ENCODE measurements at places on chromosomes 2 and 18.

DNA sequence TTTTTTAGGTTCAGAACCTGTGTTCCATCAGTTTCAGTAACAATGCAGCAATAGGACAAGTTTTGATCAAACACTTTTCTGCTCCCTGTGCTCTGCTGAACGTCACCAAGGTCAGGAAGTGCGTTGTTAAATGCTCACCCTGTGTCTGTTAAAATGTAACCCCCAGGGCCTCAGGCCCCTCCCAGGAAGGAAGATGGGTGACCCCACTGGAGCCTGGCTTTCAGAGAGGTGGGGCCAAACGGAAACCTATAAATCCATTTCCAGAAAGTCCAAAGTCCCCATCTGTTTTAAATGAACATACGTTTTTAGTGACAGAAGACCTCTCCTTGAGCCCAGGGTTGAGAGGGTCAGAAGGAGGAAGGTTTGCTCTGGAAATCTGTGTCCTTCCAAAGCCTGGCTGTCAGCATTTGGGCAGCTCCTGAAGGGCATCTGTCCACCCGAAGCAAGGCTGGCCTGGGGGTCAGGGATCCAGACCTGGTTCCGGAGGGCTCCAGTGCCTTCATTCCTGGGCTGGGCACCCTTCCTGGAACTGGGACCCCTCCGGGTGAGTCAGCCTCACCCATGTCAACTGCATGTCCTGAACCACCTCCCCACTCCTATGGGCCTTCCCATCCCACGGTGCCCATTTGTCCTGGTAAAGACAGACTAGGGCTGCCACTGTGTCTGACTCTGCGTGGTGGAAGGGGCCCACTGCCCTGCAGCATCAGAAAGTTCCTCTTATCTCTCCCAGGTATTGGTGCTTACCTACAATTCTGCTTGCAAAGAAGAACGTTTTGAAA is 117.4 kb upstream of the COPS8 start:
- DNase-seq: no peak

DNA sequence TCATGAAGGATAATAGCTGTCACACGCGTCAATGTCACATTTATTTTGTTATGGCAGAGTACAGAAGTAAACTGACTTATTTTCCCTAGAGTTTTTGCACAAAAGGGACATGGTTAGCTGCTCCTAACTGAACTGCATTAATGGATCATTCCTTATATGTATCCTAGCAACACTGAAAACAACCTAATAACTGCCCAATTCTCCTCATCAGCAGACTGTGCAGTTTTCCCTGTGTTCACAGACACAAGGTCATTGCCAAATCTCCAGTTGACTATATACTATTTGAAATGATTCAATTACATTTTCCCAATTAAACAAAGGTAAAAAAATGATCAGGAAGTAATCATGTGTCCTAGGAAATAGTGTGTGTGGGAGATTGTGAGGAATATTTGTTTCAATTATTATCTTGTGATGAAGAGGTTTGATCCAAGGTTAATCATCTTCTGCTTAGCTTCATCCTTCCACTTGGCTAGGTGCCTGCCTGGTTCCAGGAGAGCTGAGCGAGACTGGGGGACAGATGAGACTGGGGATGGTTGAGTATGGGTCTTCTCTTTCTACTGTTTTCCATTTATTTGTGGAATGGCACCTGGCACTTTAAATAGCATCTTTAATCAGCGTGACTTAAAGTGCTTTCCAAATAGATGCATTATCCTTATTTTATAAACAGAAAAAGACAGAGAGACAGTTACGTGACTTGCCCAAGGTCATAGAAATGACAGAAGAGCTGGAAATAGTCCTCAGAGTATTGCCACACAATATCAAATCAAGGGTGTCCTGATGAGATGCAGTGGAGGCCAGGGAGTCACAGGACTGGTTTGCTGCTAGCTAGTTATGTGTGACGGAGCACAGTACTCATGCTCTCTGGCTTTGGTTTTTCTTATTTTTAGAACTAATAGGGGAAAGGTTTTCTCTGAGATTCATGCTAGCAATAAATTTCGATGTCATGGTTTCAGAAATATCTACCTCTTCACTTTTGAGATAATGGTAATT is 335.6 kb downstream of the PIK3C3 start:
- no peak for DNase-seq

- DNase-seq: no peak
Measured at GRCh38 chr2:43276962-43277391, 50.6 kb upstream of the ZFP36L2 start.

- DNase-seq: no peak
Measured at GRCh38 chr2:1915196-1915595, 170.9 kb upstream of the PXDN start.

- DNase-seq: no peak
Measured at GRCh38 chr2:18230668-18231067, 329.8 kb downstream of the RDH14 start.
